ENCODE measurements at places on chromosomes 16 and 17.

- no peaks in the 10 kb centered on the region for H3K4me1 ChIP-seq
- no peak for DNase-seq
- H3K36me3 ChIP-seq = no peaks in the 10 kb centered on the region
- no peak overlapping the region for H3K4me3 ChIP-seq
- H3K27me3 ChIP-seq = no peaks in the 10 kb centered on the region
Measured at GRCh38 chr17:58699771-58700170, 7.4 kb downstream of the RAD51C start.

DNA sequence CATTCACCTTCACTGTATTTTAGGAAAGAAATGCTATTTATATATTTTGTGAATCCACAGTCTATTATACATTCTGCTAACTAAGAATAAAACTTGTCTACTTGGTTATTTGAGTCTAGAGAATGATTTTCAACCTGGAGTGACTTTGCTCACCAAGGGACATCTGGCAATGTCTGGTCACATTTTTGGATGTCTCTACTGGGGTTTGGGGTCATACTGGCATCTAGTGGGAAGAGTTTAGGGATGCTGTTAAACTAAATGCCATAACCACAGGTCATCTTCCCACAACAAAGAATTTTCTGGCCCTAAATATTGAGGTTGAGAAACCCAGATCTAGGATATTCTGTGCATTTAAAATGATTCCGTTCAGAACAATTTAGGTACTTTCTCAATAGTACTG, 26.0 kb downstream of the KCNJ16 start:
- H3K4me3 ChIP-seq = no peak overlapping the region
- no peaks in the 10 kb centered on the region for H3K27me3 ChIP-seq
- no peaks in the 10 kb centered on the region for H3K36me3 ChIP-seq

- no peaks in the 10 kb centered on the region for H3K27me3 ChIP-seq
- no peaks in the 10 kb centered on the region for H3K36me3 ChIP-seq
- no peak overlapping the region for H3K27ac ChIP-seq
- H3K4me3 ChIP-seq = no peak overlapping the region
Measured at GRCh38 chr17:1045456-1045855, 48.5 kb downstream of the TIMM22 start.

GRCh38 chr16:67013233-67013822, 15.6 kb upstream of the CBFB start:
- H3K27me3 ChIP-seq = no peaks in the 10 kb centered on the region
- no peaks in the 10 kb centered on the region for H3K36me3 ChIP-seq
- H3K4me3 ChIP-seq = peak overlapping the region; percentile 59
- DNase-seq = no peak
- H3K4me1 ChIP-seq = no peaks in the 10 kb centered on the region

GRCh38 chr17:36899250-36900159, 37.8 kb upstream of the LHX1 start:
- no peaks in the 10 kb centered on the region for H3K36me3 ChIP-seq
- H3K27me3 ChIP-seq = no peaks in the 10 kb centered on the region
- H3K4me3 ChIP-seq = no peak overlapping the region
- H3K4me1 ChIP-seq = no peaks in the 10 kb centered on the region

- no peaks in the 10 kb centered on the region for H3K4me1 ChIP-seq
- H3K36me3 ChIP-seq = no peaks in the 10 kb centered on the region
Measured at GRCh38 chr17:34797720-34798119, 163.5 kb downstream of the CCT6B start.

- no peaks in the 10 kb centered on the region for H3K4me1 ChIP-seq
- no peaks in the 10 kb centered on the region for H3K36me3 ChIP-seq
- no peaks in the 10 kb centered on the region for H3K27me3 ChIP-seq
Measured at GRCh38 chr17:10121971-10122707, 76.3 kb downstream of the GAS7 start.

- no peaks in the 10 kb centered on the region for H3K36me3 ChIP-seq
- H3K27me3 ChIP-seq = no peaks in the 10 kb centered on the region
- H3K4me3 ChIP-seq = no peak overlapping the region
- DNase-seq = no peak
Measured at GRCh38 chr16:63618896-63619485, 1502.9 kb downstream of the CDH11 start.

DNA sequence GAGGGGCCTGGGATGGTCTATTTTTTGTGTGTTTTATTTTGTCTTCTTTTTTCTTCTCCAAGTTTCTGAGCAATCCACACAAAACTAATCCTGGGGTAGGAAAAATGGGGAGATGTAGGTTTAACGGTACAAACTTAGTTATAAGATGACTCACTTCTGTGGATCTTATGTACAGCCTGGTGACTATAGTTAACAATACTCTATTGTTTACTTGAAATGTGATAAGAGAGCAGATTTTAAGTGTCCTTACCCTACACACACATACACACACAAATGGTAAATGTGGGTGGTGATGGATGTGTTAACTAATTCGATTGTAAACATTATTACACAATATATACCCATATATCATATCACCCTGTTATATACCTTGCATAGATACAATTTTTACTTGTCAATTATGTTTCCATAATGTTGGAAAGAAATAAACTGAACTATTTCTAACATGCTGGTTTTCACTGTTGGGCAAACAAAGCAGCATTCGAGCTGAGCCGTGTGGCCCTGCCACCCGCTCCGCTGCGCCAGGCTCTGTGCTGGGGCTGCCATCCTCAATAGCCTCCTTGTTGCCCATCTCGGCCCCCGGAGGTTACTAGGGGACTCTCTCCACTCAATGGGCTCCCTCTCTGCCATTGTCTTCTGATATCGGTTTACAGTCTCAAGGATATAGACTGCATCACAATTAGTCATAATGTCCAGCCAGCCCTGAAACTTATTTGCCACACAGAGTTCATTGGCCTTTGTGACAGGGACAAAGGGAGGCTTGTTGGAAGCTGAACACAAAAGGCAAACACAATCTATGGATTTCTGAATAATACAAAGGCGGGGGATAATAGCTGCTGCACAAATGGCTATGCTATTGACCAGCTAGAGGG, 380.3 kb upstream of the MAF start:
- H3K27me3 ChIP-seq = no peaks in the 10 kb centered on the region
- no peak overlapping the region for H3K27ac ChIP-seq
- DNase-seq = no peak
- H3K36me3 ChIP-seq = no peaks in the 10 kb centered on the region
- no peak overlapping the region for H3K4me3 ChIP-seq
- no peaks in the 10 kb centered on the region for H3K4me1 ChIP-seq

DNA sequence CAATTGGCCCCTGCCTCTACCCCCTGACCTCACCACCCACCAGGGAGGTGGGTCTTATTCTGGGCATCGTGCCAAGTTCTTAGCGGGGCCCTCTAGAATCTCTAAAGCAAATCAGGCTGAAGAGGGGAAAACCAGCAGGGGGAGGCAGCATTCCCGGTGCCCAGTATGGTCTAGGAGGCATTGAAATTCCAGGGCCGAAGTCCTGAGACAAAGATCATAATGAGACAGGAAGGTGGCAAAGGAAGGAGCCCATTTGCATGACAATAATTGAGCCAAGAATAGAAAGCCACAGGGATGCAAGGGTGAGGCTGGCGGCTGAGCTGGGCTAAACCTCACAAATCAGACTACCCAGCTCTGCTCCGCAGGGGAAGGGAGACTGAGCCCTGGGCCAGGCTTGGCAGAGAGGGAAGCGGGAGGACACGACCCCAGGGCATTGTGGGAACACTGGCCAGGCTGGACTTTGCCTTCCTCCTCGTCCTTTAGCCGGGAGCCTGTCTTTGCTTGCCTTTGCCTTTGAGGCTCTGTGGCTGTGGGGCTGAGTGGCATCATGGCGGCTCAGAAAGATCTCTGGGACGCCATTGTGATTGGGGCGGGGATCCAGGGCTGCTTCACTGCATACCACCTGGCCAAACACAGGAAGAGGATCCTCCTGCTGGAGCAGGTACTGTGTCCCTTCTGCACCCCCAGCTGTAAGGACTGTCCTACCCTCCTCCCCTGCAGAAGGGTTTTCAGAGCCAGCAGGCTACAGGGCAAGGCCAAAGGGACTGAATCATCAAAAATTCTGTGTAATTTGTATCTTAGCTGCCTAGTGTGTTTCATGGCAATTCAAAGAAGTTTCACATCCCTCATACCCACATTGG, at the start of gene PIPOX:
TSS of gene PIPOX (plus strand) at position 463 of the 860 bp plus-strand sequence. CDS start at position 548, 85 bp downstream.
- peak within 1 kb of the TSS; percentile 3 for H3K27ac ChIP-seq
- DNase-seq = no peak

DNA sequence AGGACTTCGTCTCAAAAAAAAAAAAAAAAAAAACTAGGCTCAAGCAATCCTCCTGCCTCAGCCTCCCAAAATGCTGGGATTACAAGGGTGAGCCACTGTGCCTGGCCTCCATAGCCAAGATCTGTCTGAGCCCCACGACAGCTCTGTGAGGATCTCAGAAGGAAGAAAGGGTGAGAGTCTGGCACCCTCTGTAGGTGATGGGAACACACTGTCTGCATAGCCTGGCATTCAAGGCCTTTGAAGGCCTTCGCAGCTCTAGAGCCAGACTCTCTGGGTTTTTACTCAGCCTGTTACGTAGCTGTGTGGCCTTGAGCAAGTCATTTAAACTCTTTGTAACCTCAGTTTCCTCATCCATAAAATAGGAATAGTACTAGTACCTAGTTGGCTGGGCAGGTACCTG, 6.3 kb upstream of the XPO6 start:
- no peak overlapping the region for H3K4me3 ChIP-seq
- no peaks in the 10 kb centered on the region for H3K36me3 ChIP-seq
- H3K4me1 ChIP-seq = no peaks in the 10 kb centered on the region
- DNase-seq = no peak
- H3K27ac ChIP-seq = no peak overlapping the region
- no peaks in the 10 kb centered on the region for H3K27me3 ChIP-seq

GRCh38 chr17:79627766-79628690, 17.2 kb upstream of the RBFOX3 start:
- no peak overlapping the region for H3K27ac ChIP-seq
- H3K4me3 ChIP-seq = no peak overlapping the region
- H3K27me3 ChIP-seq = no peaks in the 10 kb centered on the region
- H3K36me3 ChIP-seq = no peaks in the 10 kb centered on the region
- no peak for DNase-seq
- H3K4me1 ChIP-seq = no peaks in the 10 kb centered on the region

DNA sequence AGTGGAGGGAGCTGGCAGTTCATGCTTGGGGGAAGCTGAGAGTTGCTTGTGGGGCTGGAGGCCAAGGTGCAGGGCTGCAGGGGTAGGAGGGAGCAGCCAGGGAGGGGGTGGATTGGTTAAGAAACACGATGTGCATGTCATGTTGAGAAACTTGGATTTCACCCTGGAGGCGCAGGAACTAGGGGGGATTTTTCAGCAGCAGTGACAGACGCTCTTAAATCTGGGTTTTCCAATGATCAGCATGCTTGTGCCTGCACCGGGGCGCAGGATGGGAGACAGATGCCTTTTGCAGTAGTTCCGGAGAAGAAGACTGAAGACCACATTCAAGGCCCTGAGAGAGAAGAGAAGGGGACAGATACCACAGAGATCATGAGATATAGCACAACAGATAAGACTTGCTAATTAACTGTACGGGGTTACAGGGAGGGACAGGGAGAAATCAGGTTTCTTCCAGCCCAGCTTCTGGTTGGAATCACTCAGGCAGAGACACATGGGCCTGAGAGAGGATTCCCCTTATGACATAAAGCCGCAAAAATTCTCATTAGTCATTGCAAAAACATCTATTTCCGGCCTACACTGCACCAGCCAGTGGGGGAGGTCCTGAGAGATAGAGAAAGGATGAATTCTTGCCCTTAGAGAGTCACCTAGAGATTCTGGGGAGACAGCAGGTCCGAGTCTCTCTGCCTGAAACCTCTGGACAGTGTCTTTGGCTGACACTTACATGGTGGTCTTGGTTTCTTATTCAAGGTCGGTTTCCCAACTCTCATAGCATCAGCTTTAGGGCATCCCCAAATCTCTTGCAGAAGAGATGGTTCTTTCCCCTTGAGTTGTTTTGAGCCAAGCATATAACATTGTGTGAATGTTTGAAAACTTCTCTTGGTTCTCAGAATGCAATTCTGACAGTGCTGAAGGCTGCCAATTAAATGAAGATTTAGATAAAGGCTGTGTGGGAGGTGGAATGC, 27.1 kb downstream of the CDH13 start:
- no peak for DNase-seq
- no peaks in the 10 kb centered on the region for H3K36me3 ChIP-seq
- no peak overlapping the region for H3K4me3 ChIP-seq
- H3K27me3 ChIP-seq = no peaks in the 10 kb centered on the region
- H3K27ac ChIP-seq = no peak overlapping the region

GRCh38 chr16:89050119-89050867, 43.4 kb upstream of the ACSF3 start:
- peaks cover 84% of the 10 kb centered on the region for H3K27me3 ChIP-seq
- no peak overlapping the region for H3K4me3 ChIP-seq
- no peak for DNase-seq
- H3K27ac ChIP-seq = no peak overlapping the region
- no peaks in the 10 kb centered on the region for H3K4me1 ChIP-seq
- no peaks in the 10 kb centered on the region for H3K36me3 ChIP-seq

DNA sequence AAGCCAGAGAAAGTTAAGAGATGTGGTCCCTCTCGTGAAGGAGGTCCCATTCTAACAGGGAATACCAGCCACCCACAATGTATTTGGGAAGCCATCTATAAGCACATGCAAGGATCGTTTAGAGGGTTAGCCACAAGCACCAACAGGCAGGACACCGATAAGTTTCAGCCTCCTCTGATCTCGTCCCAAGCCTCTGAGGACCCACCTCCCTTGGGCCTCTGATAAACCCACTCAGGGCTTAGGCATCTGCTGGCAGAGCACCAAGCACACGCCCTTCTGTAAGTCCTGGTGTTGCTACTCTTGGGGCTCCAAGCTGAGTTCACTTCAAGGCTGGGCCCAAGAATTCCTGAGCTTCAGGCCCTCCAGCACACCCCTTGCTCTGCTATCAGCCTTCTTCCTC, 5.4 kb upstream of the PNPO start:
- peaks cover 18% of the 10 kb centered on the region for H3K36me3 ChIP-seq
- no peak for DNase-seq
- no peak overlapping the region for H3K27ac ChIP-seq
- H3K27me3 ChIP-seq = no peaks in the 10 kb centered on the region
- H3K4me3 ChIP-seq = no peak overlapping the region

DNA sequence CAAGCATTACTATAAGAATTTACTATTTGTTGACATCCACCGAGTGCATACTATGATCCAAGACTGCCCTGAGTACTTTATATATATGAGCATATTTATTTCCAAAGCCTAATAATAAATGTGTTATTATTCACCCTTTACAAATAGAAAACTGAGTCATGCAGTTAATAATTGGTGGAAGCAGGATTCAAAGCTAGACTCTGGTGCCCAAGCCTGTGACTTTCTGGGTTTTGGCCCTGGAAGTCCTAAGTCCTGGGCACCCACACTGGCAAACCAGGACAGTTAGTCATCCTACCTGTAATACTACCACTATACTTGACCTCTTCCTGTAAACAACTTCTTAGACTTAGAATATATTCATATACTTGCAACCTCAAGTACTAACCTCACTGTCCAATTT, 257.4 kb upstream of the IRX5 start:
- H3K27me3 ChIP-seq = no peaks in the 10 kb centered on the region
- H3K36me3 ChIP-seq = no peaks in the 10 kb centered on the region
- H3K27ac ChIP-seq = no peak overlapping the region
- DNase-seq = no peak
- no peak overlapping the region for H3K4me3 ChIP-seq

DNA sequence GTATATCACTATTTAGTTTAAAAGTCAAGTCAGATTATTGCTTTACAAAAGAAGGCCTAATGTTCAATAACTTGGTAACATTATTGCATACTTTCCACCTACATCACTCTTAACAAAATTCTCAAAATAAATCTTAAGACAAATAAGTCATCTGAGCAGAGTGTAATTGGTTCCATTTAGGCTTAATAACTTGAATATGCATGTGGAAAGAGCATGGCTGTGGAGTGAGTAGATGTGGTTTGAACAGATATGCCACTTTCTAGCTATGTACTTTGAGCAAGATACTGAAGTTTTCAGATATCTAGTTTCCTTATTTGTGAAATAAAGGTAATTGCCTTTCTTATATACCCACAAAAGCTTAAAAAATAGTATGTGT, 6.7 kb upstream of the EVI2A start:
- H3K4me3 ChIP-seq = no peak overlapping the region
- H3K27me3 ChIP-seq = no peaks in the 10 kb centered on the region
- H3K4me1 ChIP-seq = no peaks in the 10 kb centered on the region
- DNase-seq = no peak
- H3K27ac ChIP-seq = no peak overlapping the region

Data from tibial nerve (tissue), 4 donors.